ENCODE measurements at places on chromosomes 1 and 21. TPM values are rescaled to one million over a fixed set of nuclear protein-coding genes. Genes with fewer than 3 reads are reported as not detected.

ERVH48-1 gene
- 0.24 TPM for polyA plus RNA-seq

RPAP2 gene
- polyA plus RNA-seq: 24.0 TPM

SPRR1B gene
- polyA plus RNA-seq: not detected

LCE2B gene
- polyA plus RNA-seq: not detected

LGR6 gene
- not detected for polyA plus RNA-seq

CNIH4 gene
- 80.0 TPM for polyA plus RNA-seq

CELA3B gene
- polyA plus RNA-seq: not detected

OR2T33 gene
- 0.17 TPM for polyA plus RNA-seq

LIN9 gene
- polyA plus RNA-seq: 9.7 TPM

CLDN14 gene
- polyA plus RNA-seq: not detected

FAM177B gene
- polyA plus RNA-seq: not detected

DNA sequence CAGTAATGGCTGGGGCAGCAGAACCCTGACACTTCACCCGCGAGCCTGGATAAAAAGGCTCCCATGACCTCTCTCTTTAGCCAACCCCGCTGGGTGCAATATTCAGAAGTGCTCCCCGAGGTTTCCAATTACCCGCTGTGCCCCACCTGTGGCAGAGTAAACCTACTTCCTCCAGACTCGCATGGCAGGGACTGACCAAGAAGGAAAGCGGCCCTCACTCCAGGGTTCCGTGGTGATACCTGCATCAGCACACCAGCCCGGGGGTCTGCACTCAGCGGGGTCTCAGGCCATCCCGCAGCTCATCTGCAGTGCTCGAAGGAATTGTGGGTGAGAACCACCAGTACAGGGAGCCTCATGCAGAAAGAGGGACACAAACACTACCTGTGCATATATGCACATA lies 136.3 kb upstream of the FMN2 start:
- H3K4me3 ChIP-seq: no peak overlapping the region
- no peak overlapping the region for H3K27ac ChIP-seq
- H3K4me1 ChIP-seq: no peaks in the 10 kb centered on the region
- H3K27me3 ChIP-seq: no peaks in the 10 kb centered on the region

GRCh38 chr1:13763991-13764390 lies 64.0 kb downstream of the PRDM2 start:
- peaks cover 16% of the 10 kb centered on the region for H3K4me1 ChIP-seq
- H3K27ac ChIP-seq: no peak overlapping the region
- no peaks in the 10 kb centered on the region for H3K27me3 ChIP-seq

GRCh38 chr1:166960858-166961474 lies 14.4 kb downstream of the ILDR2 start:
- no peaks in the 10 kb centered on the region for H3K36me3 ChIP-seq
- no peak overlapping the region for H3K4me3 ChIP-seq
- no peak for DNase-seq

- H3K36me3 ChIP-seq: no peaks in the 10 kb centered on the region
- H3K27me3 ChIP-seq: no peaks in the 10 kb centered on the region
- H3K4me3 ChIP-seq: no peak overlapping the region
Observed at GRCh38 chr1:180899262-180899661, 13.4 kb upstream of the KIAA1614 start.

DNA sequence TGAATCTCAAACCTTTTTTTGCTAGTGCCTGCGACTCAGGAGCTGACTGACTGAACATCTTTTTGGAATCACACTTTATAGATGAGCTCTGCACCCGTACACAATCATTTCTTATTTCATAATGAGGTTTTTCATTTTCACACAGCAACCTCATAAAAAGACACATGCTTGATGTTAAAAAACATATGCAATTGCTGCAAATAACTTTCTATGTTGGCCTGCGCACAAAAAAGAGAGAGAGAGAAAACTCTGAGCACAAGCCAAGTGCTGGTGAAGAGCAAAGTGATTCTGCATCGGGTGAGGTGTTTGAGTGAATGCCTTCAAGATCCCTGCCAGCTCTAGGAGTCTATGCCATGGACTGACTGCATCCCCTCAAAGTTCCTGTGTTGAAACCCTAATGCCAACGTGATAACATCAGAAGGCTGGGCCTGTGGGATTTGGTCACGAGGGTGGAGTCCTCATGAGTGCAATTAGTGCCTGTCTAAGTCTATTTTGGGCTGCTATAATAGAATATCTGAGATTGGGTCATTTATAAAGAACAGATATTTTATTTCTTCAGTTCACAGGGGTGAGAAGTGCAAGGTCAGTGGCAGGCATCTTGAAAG lies 36.6 kb downstream of the C1orf87 start:
- H3K27ac ChIP-seq: no peak overlapping the region
- no peaks in the 10 kb centered on the region for H3K27me3 ChIP-seq
- no peaks in the 10 kb centered on the region for H3K4me1 ChIP-seq
- no peak overlapping the region for H3K4me3 ChIP-seq
- DNase-seq: no peak

GRCh38 chr1:3443807-3444206 lies 10.7 kb upstream of the ARHGEF16 start:
- H3K4me1 ChIP-seq: peaks cover 16% of the 10 kb centered on the region
- no peaks in the 10 kb centered on the region for H3K36me3 ChIP-seq
- no peak overlapping the region for H3K27ac ChIP-seq
- H3K4me3 ChIP-seq: no peak overlapping the region

DNA sequence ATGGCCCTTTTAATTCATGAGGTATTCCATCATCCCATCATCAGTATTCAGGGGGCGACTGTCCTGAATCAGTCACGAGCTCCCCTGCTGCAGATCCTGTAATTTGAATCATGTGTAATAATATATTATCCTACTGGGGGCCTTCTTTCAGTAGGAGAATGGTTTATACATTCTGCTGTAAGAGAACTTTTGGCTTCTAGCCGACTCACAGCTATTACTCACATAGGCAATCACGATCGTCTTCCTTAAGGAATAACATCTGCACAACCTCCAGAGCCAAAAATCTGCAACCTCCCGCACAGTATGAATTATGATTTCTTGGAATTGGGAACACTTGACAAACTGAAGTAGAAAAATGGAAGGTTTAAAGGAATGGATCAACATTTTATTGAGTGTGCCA lies 343.0 kb downstream of the USP25 start:
- H3K27me3 ChIP-seq: no peaks in the 10 kb centered on the region
- peak; percentile 85 for DNase-seq
- no peaks in the 10 kb centered on the region for H3K36me3 ChIP-seq
- no peak overlapping the region for H3K4me3 ChIP-seq
- H3K4me1 ChIP-seq: no peaks in the 10 kb centered on the region

DNA sequence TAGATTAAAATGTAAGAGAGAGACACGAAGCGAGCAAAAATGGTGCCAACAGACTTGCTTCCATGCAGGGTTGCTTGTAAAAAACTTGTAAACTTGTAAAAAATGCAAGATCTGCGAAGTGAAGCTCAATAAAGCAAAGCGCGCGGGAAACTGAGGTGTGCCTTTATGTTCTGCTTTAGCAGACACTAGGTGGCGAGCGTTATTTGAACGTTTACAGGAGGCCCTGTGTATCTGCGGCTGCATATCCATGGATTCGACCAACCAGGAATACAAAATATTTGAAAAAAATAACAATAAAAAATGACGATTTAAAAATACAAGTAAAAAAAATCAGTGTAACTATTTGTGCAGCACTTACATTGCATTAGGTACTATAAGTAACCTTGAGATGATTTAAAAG lies 1.5 kb downstream of the UBE2G2 start:
- DNase-seq: peak; percentile 69
- H3K27ac ChIP-seq: no peak overlapping the region
- H3K4me1 ChIP-seq: peaks cover 26% of the 10 kb centered on the region
- no peaks in the 10 kb centered on the region for H3K27me3 ChIP-seq
- H3K36me3 ChIP-seq: no peaks in the 10 kb centered on the region

DNA sequence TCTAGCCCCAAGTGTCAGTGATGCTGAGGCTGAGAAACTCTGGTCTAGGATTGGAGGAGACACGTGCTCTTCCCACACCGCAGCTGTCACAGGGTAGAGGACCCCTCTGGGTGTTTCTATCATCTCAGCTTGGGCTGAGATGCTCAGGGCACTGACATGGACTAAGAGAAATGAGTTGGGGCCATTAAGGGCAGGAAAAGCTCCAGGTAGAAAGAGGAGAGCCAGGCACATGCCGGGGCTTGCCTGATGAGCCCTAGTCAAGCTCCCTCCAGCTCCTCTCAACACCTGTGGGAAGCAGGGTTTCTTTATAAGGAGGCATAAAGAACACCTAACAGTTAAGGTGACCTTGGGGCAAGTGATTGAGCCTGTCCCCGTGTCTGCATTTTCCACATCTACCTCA lies 17.3 kb downstream of the ABCA4 start:
- H3K27ac ChIP-seq: no peak overlapping the region
- DNase-seq: no peak
- H3K4me3 ChIP-seq: no peak overlapping the region
- no peaks in the 10 kb centered on the region for H3K27me3 ChIP-seq
- H3K4me1 ChIP-seq: peaks cover 4% of the 10 kb centered on the region
- no peaks in the 10 kb centered on the region for H3K36me3 ChIP-seq

GRCh38 chr21:17257784-17258183 lies 255.1 kb upstream of the CXADR start:
- no peak overlapping the region for H3K27ac ChIP-seq
- no peaks in the 10 kb centered on the region for H3K36me3 ChIP-seq
- no peak overlapping the region for H3K4me3 ChIP-seq
- DNase-seq: no peak
- no peaks in the 10 kb centered on the region for H3K4me1 ChIP-seq
- H3K27me3 ChIP-seq: no peaks in the 10 kb centered on the region

- DNase-seq: no peak
- H3K27ac ChIP-seq: no peak overlapping the region
- no peaks in the 10 kb centered on the region for H3K4me1 ChIP-seq
- H3K27me3 ChIP-seq: no peaks in the 10 kb centered on the region
- H3K4me3 ChIP-seq: no peak overlapping the region
- no peaks in the 10 kb centered on the region for H3K36me3 ChIP-seq
Observed at GRCh38 chr1:24300971-24301784, 18.0 kb upstream of the GRHL3 start.

- H3K27me3 ChIP-seq: no peaks in the 10 kb centered on the region
- H3K4me1 ChIP-seq: peaks cover 11% of the 10 kb centered on the region
- no peak for DNase-seq
- no peak overlapping the region for H3K27ac ChIP-seq
- H3K4me3 ChIP-seq: no peak overlapping the region
- no peaks in the 10 kb centered on the region for H3K36me3 ChIP-seq
Observed at GRCh38 chr1:235018161-235018560, 110.5 kb downstream of the TOMM20 start.

- no peaks in the 10 kb centered on the region for H3K27me3 ChIP-seq
- peak overlapping the region; percentile 21 for H3K27ac ChIP-seq
- DNase-seq: no peak
- no peaks in the 10 kb centered on the region for H3K36me3 ChIP-seq
- peak overlapping the region; percentile 73 for H3K4me3 ChIP-seq
Observed at GRCh38 chr1:76075188-76075489, 593 bp downstream of the ST6GALNAC3 start.

GRCh38 chr1:15742339-15742801 lies at the start of gene TMEM82:
Gene TMEM82 (plus strand): TSS chr1:15742499. CDS start chr1:15742560, 61 bp downstream.
- H3K4me3 ChIP-seq: no peak within 1 kb of the TSS
- no peaks in the 10 kb centered on the region for H3K27me3 ChIP-seq
- no peaks in the 10 kb centered on the region for H3K36me3 ChIP-seq
- H3K27ac ChIP-seq: no peak within 1 kb of the TSS

DNA sequence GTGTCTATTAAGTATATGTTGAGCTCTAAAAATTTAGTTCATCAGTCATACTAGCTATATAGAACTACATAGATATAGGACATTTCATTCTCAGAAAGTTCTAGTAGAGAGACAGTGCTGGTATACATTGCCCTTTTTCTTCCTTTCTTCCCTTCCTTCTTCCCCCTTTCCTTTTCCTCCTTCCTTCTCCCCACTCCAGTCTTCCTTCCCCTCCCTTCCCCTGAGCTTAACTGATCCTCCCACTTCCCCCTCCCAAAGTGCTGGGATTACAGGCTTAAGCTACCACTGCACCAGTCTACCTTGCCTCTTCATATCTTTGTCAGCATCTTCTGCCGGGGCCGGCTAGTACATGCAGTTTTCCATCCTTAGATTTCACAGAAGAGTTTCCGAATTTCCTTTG lies 12.1 kb downstream of the THRAP3 start:
- DNase-seq: no peak
- H3K4me3 ChIP-seq: no peak overlapping the region
- H3K27me3 ChIP-seq: no peaks in the 10 kb centered on the region
- peak overlapping the region; percentile 3 for H3K27ac ChIP-seq
- peaks cover 36% of the 10 kb centered on the region for H3K4me1 ChIP-seq
- H3K36me3 ChIP-seq: peaks cover under 1% of the 10 kb centered on the region

GRCh38 chr21:36422279-36423098 lies 37.3 kb downstream of the CHAF1B start:
- no peak overlapping the region for H3K27ac ChIP-seq
- H3K4me1 ChIP-seq: no peaks in the 10 kb centered on the region
- H3K27me3 ChIP-seq: no peaks in the 10 kb centered on the region
- H3K4me3 ChIP-seq: no peak overlapping the region

- H3K27me3 ChIP-seq: no peaks in the 10 kb centered on the region
- H3K36me3 ChIP-seq: no peaks in the 10 kb centered on the region
- no peak overlapping the region for H3K27ac ChIP-seq
- DNase-seq: no peak
- no peak overlapping the region for H3K4me3 ChIP-seq
Observed at GRCh38 chr1:187655104-187655503, 826.4 kb downstream of the PLA2G4A start.

GRCh38 chr1:3064296-3064850 lies 4.6 kb upstream of the PRDM16 start:
- DNase-seq: no peak
- no peak overlapping the region for H3K4me3 ChIP-seq
- H3K27me3 ChIP-seq: peaks cover 89% of the 10 kb centered on the region
- no peaks in the 10 kb centered on the region for H3K36me3 ChIP-seq
- H3K4me1 ChIP-seq: peaks cover 36% of the 10 kb centered on the region

DNA sequence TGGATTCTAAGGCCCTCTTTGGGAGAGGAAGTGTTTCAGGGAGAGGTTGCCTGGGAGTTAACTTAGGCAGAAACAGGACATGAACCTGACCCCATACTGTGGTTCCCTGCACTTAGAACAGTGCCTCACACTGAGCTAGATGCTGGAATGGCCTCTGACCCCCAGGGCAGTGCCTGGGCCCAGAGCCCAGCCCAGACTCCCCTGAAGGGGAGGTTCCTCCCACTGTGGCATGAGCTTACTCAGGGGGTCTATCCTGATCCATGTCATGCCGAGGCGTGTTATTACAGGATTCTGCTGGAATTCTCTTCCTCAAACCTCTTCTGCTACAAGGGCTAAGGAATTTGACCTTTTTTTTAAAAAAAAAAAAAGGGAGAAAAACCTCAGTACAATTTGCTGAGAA lies 72.2 kb downstream of the MRPL37 start:
- H3K4me3 ChIP-seq: no peak overlapping the region
- no peaks in the 10 kb centered on the region for H3K27me3 ChIP-seq
- peak overlapping the region; percentile 43 for H3K27ac ChIP-seq
- no peaks in the 10 kb centered on the region for H3K36me3 ChIP-seq
- peaks cover 32% of the 10 kb centered on the region for H3K4me1 ChIP-seq
- DNase-seq: no peak

DNA sequence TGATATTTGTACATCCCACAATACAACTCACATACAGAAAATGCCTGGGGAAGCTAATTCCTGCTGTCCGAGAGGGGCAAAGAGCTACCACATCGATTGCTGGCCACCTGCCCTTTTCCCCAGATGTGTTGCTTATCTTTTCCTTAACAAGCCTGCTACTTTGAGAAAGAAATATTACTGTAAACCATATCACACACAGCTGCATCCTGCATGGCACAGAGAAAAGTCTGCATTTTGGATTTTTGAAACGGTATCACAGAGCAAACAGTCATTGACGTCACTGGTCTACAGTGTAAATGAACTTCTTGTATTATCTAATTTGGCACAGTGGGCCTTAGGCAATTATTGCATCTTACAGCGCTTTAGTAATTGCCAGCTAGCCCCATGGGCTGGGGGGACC lies 164.7 kb downstream of the CLIC6 start:
- no peak overlapping the region for H3K4me3 ChIP-seq
- peaks cover 4% of the 10 kb centered on the region for H3K27me3 ChIP-seq
- no peak overlapping the region for H3K27ac ChIP-seq
- DNase-seq: peak; percentile 42

Data from cardiac muscle cell (in vitro differentiated cells and primary cell).